ENCODE measurements at places on chromosomes 2 and 18.

DNA sequence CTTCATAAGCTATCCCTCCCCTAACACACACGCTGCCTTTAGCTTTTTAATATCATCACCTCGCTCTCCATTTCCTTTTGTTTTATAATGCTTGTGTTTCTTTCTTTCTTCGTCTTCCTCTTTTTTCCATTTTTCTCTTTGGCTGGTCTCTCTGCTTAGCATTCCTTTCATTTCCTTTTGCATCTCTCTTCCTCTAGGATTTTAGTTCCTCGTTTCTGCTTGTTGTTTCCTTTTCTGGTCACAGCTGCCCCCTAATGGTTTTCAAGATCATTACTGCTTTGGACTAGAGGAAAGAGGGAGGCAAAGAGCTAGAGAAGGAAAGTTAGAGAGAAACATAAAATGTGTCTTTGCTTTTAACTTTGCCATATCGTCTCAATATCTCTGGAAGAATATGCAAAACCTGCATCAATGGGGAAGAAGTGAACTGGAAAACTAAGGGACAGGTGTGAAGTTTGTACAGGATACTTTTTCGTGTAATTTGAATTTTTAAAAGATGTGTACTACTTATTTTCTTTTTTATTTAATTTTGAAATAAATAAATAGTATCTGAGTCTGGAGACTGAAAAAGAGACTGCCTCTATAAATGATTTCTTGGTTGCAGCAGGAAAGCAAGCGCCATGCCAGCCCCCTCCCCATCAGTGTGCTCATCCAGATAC, 6.3 kb upstream of the NRP2 start:
- no peak for DNase-seq

DNA sequence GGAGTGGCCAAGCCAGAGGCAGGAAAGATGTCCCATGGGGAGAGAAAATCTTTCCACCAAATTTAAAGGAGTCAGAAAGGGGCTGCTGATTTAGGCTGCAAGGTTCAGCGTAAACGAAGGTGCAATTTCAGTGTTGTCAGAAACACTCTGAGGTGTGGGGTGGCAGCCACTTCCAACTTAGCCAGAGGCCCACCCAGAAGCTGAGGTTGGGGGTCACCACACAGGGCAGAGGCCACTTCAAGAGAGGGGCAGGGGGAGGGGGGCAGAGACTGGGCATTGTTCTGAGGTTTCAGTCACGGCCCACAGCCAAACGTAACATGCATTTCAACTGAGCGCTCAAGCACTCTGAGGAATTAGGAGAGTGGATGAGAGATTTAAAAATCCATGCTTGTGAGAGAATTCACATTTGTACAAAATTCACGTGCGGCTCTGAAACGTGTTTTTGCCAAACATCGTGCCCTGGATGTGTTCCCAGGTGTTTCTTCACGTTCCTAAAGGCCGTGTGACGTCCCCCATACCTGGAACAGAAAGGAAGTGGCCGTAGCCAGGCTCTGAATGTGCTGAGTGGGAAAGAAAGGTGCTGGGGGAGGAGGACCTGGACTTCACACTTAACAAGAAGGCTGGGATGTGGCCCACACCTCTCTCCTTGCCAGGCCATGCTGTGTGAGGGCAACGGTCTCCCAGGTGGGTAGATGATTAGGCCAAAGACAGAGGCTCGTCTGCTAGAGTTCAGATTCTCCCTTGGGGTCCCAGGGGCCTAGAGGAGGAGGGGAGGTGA, 19.5 kb upstream of the BOK start:
- no peak for DNase-seq

GRCh38 chr2:85777441-85777861, 23.7 kb downstream of the ATOH8 start:
- DNase-seq: no peak

DNA sequence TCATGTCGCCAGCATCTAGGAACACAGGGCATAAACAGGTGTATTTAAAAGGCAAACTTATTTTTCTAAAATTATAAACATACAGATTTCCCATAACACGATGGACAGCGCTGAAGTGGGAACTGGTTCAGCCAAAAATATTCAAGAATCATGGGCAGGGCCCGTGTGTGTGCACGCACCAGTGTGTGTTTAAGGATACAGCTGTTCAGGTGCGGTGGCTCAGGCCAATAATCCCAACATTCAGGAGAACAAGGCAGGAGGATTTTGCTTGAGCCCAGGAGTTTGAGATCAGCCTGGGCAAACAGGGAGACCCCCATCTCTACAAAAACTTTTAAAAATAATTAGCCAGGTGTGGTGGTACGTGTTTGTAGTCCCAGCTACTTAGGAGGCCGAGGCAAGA, 288.6 kb upstream of the HDAC4 start:
- DNase-seq: no peak

DNA sequence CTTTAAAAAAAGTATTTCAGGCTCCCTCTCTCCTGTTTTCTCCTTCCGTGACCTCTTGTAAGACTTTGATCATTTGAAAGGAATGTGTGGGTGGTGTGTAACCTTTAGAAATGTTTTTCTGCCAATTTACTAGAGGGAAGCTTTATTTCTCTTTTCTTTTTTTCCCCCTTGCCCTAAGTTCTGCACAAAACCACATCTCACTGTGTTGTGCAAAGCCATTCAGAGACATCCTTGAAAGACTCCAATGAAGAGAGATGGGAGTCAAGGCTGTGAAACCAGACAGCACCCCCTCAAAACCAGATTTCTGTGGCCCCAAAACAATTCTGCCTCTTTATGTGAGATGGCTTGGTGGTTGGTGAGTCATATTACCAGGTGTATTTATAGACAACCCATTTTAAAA, 184.6 kb upstream of the ERBB4 start:
- DNase-seq: no peak

- no peak for DNase-seq
Observed at GRCh38 chr2:232982926-232983668, 30.0 kb downstream of the NGEF start.

- DNase-seq: no peak
Observed at GRCh38 chr2:69745035-69745434, 3.1 kb downstream of the ANXA4 start.

DNA sequence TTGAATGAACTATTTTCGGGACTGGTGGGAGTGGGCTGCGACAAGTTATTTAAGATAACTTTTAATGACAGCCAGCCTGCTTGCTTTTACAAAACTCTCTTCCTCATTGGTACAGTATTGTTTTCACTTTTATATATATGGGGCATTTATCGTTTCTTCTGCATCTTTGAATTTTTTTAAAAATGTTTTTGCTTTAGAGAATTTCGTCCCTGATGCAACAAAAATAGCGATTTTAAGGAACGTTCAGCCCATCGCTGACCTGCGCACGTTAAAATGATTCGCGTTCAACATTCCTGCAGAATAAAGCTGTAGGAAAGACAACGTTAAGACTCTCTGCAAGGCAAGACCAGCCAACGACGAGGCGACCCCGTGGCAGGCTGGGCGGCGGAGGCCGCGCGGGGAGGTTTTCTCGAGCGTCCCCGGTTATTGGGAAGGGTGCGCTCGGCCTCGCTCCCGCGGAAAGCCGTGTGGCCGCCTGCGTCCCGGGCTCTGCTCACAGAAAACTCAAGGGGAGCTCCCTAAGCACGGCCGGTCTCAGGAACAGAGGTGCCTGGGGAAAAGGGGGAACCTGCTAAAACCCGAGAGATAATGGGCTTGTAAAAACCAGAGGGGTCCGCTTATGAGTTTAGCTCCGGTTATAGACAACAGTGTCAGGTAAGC, 3.0 kb downstream of the PAX8 start:
- DNase-seq: no peak

DNA sequence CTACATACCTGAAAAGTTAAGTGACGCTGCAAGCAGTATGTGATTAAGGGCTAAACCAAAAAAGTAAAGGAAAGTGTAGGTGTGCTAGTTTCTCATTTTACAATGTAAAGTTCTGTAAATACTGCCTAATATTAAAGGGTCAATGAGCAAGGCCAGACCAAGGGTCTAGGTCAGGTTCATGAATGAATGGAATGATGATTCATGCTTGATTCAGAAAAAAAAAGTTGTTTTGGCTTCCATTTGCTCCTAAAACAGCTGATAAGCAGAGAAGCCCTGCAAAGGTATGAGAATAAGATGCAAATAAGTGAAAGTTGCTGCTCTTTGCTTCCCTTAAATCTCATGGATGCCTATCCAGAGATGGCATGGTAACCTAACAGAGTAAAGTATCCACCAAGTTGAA, 61.3 kb downstream of the PTRHD1 start:
- DNase-seq: no peak

DNA sequence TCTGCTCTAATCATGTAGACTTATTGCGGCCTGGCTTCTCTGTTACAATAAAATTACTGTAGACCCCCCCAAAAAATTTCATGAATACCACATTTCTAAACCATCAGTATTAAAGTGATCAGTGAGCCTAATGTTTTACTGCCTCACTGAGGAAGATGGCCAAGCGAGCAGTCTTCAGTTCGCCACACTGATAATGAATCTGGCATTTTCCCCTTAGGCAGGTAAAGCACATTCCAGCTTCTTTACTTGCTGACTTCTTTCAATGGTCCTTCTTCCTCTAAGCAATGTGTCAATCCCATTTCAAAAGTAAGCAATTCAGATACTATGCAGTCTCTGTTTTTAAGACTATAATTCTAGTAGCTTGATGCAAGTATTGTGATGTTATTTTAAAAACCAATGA, 137.6 kb downstream of the LAMA1 start:
- DNase-seq: no peak

DNA sequence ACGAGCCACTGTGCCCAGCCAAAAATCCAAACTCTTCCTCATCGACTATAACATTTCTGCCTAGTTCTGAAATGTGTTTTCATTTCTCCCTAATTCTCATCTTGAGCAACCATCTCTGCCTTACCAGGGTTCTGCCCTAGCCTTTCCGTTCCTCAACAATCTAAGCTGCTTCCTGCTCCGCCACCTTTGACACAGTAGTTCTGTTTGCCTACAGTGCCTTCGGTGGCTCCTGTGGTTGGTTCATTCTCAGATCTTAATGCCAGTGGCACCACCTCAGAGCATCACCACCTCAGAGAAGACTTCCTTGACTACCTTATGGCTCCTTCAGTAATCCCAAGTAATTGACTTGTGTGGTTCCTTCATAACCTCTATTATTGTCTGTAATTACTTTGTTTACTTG, 3.8 kb downstream of the SOCS6 start:
- no peak for DNase-seq

- DNase-seq: no peak
Observed at GRCh38 chr2:223270548-223270947, 218.6 kb downstream of the KCNE4 start.

DNA sequence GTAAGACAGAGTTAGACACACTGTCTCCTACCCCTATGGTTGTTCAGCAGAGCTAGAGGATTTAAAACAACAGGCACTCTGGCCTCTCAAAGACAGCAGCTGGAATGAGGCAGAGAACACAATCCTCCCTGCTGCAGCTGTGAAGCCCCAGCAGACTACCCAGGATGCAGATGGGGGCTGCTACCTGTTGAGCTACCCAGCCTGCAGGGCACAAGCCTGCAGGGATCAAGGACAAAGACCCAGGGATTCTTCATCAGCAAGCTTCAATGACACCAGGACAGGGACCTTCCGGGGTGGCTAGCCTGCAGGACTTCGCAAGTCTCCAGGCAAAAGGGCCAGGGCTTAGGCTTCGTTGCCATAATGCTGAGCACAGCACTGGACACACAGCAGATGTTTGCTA, 27.2 kb downstream of the GALNT14 start:
- no peak for DNase-seq

DNA sequence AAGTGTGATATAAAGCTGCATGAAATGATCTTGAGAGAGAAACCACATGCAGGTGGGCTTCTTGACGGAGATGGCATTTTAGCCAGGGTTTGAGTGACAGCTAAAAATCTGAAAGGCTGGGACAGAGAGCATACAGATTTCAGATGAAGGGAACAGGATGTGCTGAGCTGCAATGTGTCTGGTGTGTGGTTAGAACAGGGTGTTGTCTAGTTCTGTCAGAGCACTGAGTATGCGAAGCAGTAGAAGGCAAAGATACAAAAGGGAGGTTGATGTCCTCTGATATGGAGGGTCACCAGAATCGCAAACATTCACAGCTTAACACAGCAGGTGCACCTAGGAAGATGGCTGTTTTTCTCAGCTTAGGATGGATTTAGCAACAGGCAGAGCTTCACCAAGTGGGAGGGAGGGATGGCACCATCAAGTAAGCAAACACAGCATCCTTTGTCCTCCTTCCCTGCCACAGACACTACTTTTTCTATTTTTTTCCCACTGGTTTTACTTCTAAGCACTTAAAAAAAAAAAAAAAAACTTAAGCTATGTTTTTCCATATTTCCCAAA, 182.5 kb downstream of the TMX3 start:
- DNase-seq: no peak

DNA sequence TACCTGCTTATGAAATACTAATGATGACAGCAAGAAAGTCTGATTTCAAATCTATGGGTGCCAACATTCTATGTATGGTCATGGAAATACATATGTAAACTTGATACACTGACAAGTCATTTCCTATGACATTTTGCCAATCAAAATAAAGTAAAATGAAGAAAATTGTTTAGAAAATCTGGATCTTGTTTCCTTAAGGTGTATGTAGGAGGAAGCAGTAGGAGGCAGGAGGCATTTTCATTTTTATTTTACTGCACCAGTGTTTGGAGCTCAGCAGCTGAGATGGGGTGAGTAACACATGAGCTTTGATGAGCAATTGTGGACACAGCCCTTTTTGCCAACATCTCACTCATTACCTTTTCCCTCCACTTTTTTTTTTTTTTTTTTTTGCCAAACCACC, 167.0 kb downstream of the AFF3 start:
- no peak for DNase-seq

- no peak for DNase-seq
Observed at GRCh38 chr2:65711863-65712262, 279.5 kb upstream of the SPRED2 start.

- no peak for DNase-seq
Observed at GRCh38 chr2:191266201-191266600, 21.0 kb downstream of the MYO1B start.

DNA sequence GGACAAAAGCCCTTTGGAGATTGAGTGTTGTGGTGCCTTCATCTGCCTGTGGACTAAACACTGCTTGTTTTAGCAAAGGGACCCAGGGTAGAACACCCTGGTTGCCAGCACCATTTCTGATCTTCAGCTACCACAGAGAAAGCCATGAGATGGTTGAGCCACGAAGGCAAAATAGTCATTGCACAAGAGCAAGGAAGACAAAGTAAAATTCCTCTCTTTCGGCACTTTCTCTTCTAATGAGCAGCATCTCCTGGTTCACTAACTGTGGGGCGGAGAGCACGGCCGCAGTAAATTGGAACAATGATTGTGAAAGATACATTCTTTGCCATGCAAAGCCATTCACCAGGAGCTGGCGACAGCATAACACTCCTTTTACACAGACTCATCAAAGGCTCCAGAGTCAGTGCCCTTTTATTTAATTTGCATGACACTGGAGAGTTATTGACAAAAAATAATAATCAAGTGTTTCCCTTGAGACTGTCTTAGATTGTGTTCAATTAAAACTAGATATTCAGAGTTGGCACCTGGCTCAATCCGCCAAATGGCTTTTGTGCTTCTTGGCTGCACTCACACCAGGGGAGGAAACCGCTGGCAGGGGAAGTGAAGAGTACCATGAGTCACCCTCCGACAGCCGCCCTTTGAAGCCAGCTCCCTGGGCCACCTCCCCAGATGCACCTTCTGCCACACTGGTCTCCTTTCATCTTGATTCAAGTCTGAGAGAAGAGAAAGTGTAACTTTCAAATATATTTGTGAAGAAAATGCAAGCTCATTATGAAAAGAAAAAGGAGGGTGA, 100.5 kb upstream of the MEIS1 start:
- DNase-seq: no peak
